A549 treated with RU486 at 1 μM for 4 hours (cell line): ENCODE measurements at places on chromosomes 5 and 9. TPM values are rescaled to one million over a fixed set of nuclear protein-coding genes. Genes with fewer than 3 reads are reported as not detected.

LHX3 gene
- total RNA-seq = 0.07 to 0.14 TPM (median 0.11 TPM) in 4 of 5 replicates, not detected in the other

DBH gene
- total RNA-seq = not detected in 5 replicates

C1QTNF3 gene
- 0.12 to 0.59 TPM (median 0.17 TPM) in 4 of 5 replicates, not detected in the other for total RNA-seq

NR5A1 gene
- 0.03 to 0.05 TPM in 2 of 5 replicates, not detected in the others for total RNA-seq

HMMR gene
- 14.0 to 31.4 TPM (median 28.9 TPM) in 5 replicates for total RNA-seq

ADAMTS12 gene
- 6.1 to 9.6 TPM (median 7.9 TPM) in 5 replicates for total RNA-seq

PSAT1 gene
- 141 to 194 TPM (median 178 TPM) in 5 replicates for total RNA-seq

CCL27 gene
- 0.22 to 0.41 TPM (median 0.23 TPM) in 3 of 5 replicates, not detected in the others for total RNA-seq

ANAPC2 gene
- total RNA-seq = 21.7 to 38.1 TPM (median 33.0 TPM) in 5 replicates

PCDH1 gene
- total RNA-seq = 1.5 to 3.0 TPM (median 2.0 TPM) in 5 replicates

ADGRV1 gene
- 0.42 to 1.1 TPM (median 0.82 TPM) in 5 replicates for total RNA-seq

OR4F3 gene
- total RNA-seq = not detected in 5 replicates

SNAPC3 gene
- total RNA-seq = 11.4 to 19.3 TPM (median 16.5 TPM) in 5 replicates

PAEP gene
- 0.25 to 0.66 TPM (median 0.30 TPM) in 3 of 5 replicates, not detected in the others for total RNA-seq

SLCO4C1 gene
- total RNA-seq = 0.01 TPM in 1 of 5 replicates, not detected in the others

NDOR1 gene
- 10.9 to 18.5 TPM (median 16.3 TPM) in 5 replicates for total RNA-seq

ISL1 gene
- total RNA-seq = not detected in 5 replicates

PCDHGC3 gene
- 6.1 to 7.8 TPM (median 7.0 TPM) in 5 replicates for total RNA-seq
